Forelimb muscle (tissue), 1 donor: ENCODE measurements at places on chromosomes 1 and 21. TPM values are rescaled to one million over a fixed set of nuclear protein-coding genes. Genes with fewer than 3 reads are reported as not detected.

ETV3L gene
- polyA plus RNA-seq = not detected

DNA sequence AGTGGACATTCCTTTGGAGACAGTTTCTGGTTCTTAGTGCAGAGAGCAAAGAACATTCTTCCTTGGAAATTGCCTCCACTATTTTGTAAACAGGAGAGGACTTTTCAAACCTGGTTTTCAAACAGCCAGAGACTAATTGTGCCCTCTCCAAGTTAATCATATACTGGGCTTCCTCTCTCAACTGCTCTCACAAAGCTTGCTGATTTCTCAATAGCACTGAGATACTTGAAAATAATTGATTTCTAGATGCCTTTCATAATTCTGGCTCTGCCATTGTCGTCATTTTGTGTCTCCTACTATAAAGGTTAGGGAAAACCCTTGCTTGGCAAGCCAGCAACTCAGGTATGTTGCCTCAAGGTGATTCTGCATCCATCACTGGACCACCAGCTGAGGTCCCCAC lies 56.0 kb downstream of the KCNJ15 start:
- DNase-seq = no peak

KCNT2 gene
- polyA plus RNA-seq = 6.4 TPM

RIMS3 gene
- polyA plus RNA-seq = 0.57 TPM

TGFBR3 gene
- 23.1 TPM for polyA plus RNA-seq

GRCh38 chr1:24921412-24921811 lies 8.7 kb downstream of the RUNX3 start:
- DNase-seq = no peak

ITLN2 gene
- polyA plus RNA-seq = not detected
